ENCODE measurements at places on chromosomes 5 and 9. TPM values are rescaled to one million over a fixed set of nuclear protein-coding genes. Genes with fewer than 3 reads are reported as not detected.
A peak's percentile ranks its signal among the peaks of the same experiment; 100 is the strongest.

GRCh38 chr5:1503241-1504068 lies 20.3 kb downstream of the LPCAT1 start:
- DNase-seq: peak; percentile 24
- no peak overlapping the region for H3K4me3 ChIP-seq
- no peaks in the 10 kb centered on the region for H3K4me1 ChIP-seq
- no peak overlapping the region for H3K27ac ChIP-seq
- H3K36me3 ChIP-seq: no peaks in the 10 kb centered on the region

- no peaks in the 10 kb centered on the region for H3K27me3 ChIP-seq
- no peak overlapping the region for H3K4me3 ChIP-seq
- DNase-seq: no peak
- H3K36me3 ChIP-seq: no peaks in the 10 kb centered on the region
These were observed 444.7 kb downstream of the TLE1 start for GRCh38 chr9:81244631-81245030.

DNA sequence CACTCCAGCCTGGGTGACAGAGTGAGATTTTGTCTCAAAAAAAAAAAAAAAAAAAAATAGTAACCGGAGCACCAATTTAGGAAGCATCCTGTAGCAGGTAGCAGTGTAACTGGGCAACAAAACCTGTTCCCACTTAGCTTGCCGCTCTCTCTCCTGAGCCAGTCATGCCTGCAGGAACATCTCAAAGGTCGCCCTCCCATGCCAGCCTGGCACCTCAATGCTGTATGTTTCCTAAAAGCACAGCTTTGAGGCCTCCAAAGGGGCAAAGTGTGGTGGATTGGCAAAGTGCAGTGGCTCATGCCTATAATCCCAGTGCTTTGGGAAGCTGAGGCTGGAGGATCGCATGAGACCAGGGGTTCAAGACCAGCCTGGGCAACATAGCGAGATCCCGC lies 22.3 kb upstream of the FUBP3 start:
- H3K36me3 ChIP-seq: no peaks in the 10 kb centered on the region
- no peak overlapping the region for H3K27ac ChIP-seq
- DNase-seq: no peak
- peaks cover 3% of the 10 kb centered on the region for H3K27me3 ChIP-seq

DNA sequence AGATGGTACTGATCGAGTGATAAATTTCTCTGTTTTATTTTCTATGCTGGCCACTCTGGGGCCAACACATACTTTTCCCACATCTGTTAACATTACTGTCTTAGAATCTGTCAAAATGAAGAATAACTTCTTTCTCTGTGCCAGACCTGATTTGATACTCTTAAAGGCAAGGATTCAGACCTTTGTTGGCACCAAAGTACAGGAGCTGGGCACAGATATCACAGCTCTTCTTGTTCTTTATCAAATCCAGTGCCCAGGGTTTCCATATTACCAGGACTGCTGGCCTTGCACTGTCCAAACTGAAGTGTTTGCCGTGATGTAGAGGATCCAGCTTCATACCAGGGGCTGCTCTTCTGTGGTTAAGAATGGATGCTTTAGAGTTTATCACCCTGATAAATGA lies 20.9 kb downstream of the ZNF474 start:
- H3K36me3 ChIP-seq: no peaks in the 10 kb centered on the region
- H3K4me1 ChIP-seq: peaks cover 7% of the 10 kb centered on the region
- no peak overlapping the region for H3K27ac ChIP-seq

Gene SH3GLB2
- 55.8 TPM for total RNA-seq

Gene TUSC1
- total RNA-seq: 12.1 TPM
